K562 (cell line): ENCODE measurements at places on chromosomes 1 and 21. TPM values are rescaled to one million over a fixed set of nuclear protein-coding genes. Genes with fewer than 3 reads are reported as not detected.

DNA sequence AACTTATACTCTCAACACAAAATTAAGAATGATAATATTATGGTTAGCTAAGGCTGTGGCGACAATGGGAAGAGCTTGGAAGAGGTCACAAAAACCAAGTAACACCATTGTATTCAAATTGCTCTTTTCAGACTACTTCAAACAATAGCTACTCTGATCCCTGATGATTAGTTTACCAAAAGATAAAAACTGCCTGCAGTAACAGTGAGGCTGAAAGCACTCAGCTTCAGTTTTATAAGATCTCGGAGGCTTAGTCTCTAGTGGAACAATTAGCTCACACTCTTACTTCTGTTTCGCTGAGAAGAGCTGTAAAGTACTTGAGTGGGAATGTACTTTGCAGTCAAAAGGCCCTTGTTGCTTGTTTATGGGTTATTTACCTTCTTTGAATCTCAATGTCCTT, 278.5 kb downstream of the LRRC7 start:
- no peak for DNase-seq

DNA sequence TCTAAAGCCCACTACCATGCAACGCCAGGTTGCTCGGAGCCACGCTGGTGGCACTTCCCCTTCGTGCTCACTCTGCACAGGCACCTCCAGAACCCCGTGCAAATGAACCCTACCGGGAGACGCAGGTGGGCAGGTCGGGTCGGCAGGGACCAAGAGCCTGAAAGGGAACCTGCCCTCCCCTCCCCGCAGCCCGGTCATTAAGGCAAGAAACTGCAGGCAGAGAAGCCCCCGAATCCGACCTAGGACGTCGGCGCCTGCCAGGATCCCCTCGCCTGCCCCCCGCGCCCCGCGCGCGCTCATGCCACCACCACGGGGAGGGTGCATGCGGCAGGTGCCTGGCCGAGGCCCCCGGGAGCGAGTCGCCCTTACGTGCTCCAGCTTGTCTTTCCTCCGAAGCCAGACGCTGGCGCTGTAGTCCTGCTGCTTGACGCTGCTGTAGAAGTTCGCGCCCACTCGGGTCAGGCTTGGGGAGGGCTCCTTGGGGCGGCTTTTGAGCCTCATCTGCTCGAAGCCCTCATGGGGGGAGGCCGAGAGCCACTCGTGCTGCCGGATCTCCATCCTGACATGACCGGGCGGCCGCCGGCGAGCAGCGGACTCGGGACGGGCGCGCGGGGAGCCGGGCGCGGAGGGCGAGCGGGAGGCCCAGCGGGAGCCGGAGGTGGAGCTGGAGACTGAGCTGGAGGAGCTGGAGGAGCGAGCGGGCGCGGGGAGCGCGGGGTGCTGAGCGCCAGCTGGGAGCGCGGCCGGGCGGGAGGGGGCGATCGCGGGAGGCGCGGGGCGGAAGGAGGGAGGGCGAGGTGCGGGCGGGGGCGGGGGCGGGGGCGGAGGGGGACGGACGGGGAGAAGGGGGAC, 552 bp downstream of the PLD5 start:
- peak; percentile 44 for DNase-seq

- DNase-seq = no peak
Observed at GRCh38 chr1:78702426-78702825, 52.8 kb downstream of the IFI44 start.

GRCh38 chr1:234519506-234519905, 40.5 kb upstream of the TARBP1 start:
- DNase-seq = no peak

GRCh38 chr1:8443558-8444194, 125.8 kb downstream of the SLC45A1 start:
- no peak for DNase-seq

The SELL gene
- total RNA-seq = 0.51 and 1.1 TPM in 2 replicates

The OR2L5 gene
- not detected in 2 replicates for total RNA-seq

The CDC20 gene
- 212 and 224 TPM in 2 replicates for total RNA-seq
